ENCODE measurements at places on chromosomes 2 and 18.

DNA sequence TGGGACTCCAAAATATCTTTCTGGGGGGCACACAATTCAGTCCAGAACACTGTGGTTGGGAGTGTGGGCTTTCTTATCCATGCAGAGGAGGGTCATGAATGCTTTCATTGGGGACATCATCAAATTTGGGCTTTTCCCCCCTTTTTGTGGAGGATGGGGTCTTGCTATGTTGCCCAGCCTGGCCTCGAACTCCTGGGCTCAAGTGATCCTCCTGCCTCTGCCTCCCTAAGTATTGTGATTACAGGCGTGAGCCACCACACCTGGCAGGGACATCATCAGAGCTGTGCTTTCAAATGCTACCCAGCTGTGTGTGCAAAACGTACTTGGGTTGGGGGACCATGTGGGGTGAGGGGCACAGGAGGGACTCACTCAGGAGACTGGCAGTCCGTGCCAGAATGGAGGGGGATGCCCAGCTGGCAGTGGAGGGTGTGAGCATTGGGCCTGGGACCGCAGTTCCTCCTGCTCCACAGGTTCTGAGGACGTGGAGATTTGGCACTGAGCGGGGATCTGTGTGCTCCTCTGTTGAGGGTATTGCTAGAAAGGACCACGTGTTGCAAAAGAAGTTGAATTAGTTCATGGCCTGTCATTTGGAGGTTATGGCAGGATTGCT, 24.4 kb downstream of the EMILIN2 start:
- no peak for DNase-seq

- DNase-seq: no peak
Observed at GRCh38 chr2:132519566-132519965, 103.0 kb downstream of the GPR39 start.

- DNase-seq: no peak
Observed at GRCh38 chr18:507636-508035, 7.1 kb upstream of the COLEC12 start.

- DNase-seq: no peak
Observed at GRCh38 chr2:10977621-10978020, 65.9 kb downstream of the KCNF1 start.

DNA sequence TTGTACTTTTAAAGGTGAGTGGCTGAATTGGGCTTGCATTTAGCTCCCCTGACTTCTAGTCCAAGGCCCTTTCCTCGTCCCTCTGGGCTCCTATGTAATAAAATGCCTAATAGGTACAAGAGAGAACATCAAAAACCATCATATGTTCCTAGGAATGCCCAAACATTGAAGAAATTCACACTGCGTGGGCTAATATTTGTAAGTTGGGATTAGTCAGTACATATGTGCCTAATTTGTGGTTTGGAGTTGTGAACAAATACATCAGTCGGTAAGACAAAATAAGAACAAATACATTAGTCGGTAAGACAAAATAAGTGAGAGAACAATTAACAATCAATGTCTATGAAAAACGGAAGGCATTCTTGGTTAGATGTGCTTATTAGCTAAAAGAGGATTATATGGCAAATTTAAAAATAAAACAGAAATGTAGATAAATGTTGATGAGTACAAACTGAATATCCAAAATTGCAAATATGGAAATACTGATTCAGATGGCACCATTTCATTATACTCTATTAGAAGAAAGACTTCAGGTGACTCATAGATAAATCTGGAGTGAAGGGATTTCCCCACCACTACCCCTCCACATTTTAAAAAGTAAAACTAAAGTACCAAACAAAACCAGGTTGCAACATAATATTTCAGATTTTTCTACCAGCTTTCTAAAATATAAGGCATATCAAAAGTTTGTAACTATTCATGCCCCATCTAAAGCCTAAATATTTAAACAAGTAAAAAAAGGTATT, 325.4 kb downstream of the ZEB2 start:
- DNase-seq: no peak

DNA sequence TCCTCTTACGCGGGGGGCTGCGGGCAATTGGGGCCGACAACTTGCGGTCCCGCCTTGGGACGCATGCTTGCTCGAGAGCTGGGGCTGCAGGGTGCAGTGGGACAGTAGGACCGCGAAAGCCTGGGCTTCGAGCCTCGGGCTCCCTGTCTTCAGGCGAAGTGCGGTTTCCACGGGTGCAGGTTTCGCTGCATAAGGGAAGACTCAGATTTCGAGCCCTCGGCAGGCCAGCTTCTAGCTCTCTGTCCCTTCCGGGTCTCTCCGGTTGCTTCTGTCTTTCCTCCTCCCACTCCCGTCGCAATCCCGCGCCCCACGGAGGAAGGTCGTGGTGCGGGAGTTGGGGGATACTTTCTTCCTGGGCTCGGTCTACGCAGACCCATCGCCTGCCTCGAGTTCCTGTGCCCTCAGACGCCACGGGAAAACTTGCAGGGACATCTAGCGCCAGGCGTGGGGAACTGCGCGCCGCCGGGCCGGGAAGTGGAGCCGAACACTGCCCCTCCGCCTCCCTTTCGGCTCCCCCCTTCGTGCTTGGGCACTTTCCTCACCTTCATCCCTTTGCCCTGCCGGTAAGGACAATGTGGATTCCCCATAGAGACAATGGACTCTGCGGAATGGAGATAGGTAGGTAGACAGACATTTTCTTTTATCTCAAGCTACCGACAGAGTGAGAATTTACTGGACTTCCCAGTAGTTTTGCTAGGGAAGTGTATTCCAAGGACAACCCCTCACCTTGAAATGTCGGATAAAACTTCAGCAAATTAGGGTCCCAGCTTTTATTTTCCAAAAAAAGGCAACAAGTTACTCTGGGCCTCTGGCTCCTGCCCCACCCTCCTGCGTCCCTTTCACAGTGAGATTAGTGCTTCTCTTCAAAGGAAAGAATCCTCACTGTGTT, 4.2 kb upstream of the HOXD13 start:
- no peak for DNase-seq

- DNase-seq: no peak
Observed at GRCh38 chr2:209321076-209321475, 102.8 kb upstream of the MAP2 start.

DNA sequence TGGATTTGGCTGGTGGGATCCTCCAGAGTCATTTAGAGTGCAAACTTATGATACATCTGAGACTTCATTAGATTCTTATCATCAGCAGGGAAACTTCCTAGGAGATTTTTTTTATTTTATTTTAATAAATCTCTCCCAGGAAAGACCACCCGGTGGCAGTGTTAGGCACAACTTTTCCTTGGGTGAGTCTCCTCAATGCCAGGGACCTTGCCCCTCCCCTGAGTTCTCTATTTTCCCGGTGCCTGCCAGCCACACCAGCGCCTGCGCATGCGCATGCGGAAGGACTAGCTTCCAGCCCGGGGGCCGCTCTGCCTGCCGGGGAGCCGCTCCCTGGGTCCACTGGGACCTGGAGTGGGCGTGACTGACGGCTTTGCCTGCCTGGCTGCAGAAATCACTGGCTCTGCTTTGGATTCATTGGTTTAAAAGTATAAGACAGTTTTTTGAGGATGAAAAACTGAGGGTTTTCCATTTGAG, 86.6 kb downstream of the TMEM182 start:
- no peak for DNase-seq

DNA sequence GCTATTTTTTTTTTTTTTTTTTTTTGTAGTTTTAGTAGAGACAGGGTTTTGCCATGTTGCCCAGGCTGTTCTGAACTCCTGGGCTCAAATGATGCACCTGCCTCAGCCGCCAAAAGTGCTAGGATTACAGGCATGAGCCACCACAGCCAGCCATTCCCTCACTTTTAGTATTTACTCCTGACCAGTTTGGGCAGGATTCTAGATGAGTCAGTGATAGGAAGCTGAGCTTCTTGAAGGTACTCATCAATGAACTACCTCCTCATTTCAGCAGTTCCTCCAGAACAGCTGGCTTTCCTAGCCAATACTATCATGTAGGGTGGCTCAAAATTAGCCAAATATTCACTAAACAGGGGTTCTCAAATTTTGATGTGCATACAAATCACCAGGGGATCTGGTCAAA, 57.2 kb downstream of the CYBRD1 start:
- no peak for DNase-seq

GRCh38 chr2:105519516-105519915, 120.7 kb upstream of the FHL2 start:
- no peak for DNase-seq

DNA sequence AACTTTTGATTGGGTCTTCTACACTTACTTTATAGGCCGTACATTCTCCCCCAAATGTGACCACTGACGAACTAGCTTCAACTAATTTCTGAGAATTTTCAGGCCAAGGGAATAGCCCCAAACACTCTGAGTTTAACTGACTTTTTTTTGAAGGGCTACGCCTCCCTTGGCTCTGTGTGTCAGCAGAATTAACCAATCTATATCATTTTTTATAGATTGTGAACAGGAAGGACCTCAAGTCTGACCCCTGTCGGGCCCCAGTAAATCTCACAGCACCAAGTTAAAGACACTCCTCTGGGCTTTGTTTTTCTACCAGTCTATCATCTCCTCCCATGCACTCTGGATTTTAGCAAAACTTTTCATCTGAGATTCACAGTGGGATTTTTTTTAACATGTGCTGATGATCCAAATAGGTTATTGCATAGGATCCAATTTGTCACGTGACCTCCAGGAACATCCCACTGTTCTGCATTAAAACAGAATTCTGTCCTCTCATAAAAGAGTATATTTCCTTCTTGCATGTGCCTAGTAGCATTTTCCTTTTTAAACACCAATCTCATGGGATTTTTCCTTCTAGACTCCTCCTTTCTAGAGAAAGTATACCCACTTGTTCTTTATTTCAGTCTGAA, 307.1 kb downstream of the OSR1 start:
- no peak for DNase-seq

- DNase-seq: no peak
Observed at GRCh38 chr2:64202206-64202845, 58.1 kb upstream of the PELI1 start.

DNA sequence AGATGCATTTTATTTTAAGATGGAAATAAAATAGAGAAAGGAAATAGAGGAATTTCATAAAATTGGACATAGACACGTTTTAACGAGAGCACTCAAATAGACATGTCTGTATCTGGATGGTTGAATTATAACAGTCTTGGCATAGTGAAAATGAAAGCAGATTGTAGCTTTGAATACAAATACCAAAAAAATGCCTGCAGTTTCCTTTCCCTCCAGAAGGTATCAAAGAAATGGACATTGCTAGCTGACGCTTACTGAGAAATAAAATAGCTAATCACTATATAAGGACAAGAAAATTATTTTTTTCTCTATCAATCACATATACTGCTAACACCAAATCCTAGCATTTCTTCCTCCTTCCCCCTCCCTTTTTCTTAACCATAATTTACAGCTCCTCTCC, 11.4 kb upstream of the MAPRE2 start:
- DNase-seq: peak; percentile 54

- no peak for DNase-seq
Observed at GRCh38 chr18:54086046-54086802, 138.2 kb downstream of the MBD2 start.

DNA sequence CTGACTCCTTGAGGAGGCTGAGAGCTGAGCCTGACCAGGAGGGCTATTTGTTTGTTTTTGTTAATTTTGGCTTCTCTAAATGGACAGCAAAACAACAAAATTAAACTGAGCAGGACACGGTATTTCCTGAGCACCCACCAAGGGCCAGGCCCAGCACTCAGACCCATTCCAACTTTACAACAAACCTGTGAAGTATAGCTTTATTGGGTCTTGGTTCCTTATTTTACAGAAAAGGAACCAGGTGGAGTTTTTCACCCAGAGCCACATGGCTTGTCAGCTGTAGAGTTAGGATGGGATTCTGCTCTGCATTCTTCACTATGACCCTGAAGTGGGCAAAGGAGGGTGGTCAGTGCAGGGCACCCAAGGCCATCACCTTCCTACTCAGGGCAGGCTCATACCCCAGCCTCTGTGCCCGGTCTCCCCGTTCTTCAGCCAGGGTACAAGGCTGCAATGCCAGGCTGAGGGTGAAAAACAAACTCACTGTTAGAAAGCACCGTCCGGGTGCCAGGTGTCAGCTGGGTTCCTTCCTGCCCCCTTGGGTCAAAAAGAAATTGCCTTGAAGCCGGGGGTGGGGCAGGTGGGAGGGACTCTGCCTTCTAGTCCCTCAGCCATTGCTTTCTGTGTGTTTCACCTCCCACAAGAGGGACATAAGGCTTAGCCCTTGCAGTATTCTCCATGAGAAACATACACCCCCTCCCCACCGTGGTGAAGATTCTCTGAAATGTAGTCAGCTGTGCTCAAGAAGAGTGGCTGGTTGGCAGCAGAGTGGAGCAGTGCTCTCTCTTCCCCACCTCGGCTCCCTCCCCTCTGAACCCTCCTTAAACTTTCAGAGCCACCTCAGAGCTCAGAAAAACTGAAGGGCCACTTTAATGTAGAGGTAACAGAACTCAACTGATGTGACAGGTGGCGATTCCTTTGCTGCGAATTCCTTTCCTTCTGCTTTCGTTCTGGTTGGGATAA, 2.2 kb downstream of the PSD4 start:
- DNase-seq: no peak

GRCh38 chr2:213834746-213835145, 550.5 kb downstream of the SPAG16 start:
- DNase-seq: no peak

DNA sequence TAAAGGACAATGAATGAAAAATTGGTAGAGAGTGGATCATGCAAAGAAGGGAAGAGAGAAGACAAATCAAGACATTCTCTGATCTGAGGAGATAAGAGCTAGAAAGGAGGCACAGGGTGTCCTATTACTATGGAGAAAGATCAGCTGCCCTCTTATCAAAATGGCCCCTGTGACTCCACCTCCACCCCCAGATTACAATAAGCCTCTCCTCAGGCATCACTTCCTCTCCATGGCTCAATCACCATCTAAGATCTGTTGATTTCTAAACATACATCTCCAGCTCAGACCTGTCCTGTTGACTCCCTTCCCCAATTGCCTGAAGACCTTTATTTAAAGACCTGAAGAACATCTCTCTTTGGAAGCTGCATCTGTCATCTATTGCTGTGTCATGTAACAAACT, 43.2 kb downstream of the SP100 start:
- no peak for DNase-seq

- DNase-seq: no peak
Observed at GRCh38 chr2:227188292-227188691, 23.9 kb downstream of the COL4A3 start.

- no peak for DNase-seq
Observed at GRCh38 chr18:67919316-67919715, 402.8 kb upstream of the DSEL start.

- DNase-seq: no peak
Observed at GRCh38 chr18:3664563-3665178, 214.7 kb downstream of the TGIF1 start.

DNA sequence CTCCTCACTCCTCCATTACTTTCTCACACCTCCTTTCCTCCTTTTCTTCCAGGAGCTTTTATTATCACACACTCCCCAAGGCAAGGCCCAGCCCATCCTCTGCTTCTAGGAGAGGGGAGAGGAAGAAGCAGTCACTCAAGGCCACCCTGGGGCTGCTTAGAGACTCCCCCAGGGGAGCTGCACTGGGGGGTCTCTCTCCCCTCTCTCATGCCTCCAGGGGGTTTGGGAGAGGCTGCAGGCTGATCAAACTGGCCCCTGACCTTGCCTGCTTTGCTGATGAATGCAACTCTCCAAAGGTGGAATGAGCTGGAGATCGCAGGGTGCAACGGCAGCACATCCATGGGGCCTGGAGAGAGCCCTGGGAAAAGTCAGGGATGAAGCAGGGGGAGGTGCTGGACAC, 216.9 kb downstream of the CELF4 start:
- no peak for DNase-seq

- DNase-seq: no peak
Observed at GRCh38 chr18:13120983-13121441, 97.5 kb upstream of the LDLRAD4 start.

Data from CD8-positive, alpha-beta memory T cell (primary cell).